ENCODE measurements at places on chromosomes 5 and 9.

- no peak for DNase-seq
Observed at GRCh38 chr5:135999406-136000139, 29.2 kb upstream of the TGFBI start.

GRCh38 chr5:66149950-66150349 lies 5.8 kb downstream of the SREK1 start:
- no peak for DNase-seq

DNA sequence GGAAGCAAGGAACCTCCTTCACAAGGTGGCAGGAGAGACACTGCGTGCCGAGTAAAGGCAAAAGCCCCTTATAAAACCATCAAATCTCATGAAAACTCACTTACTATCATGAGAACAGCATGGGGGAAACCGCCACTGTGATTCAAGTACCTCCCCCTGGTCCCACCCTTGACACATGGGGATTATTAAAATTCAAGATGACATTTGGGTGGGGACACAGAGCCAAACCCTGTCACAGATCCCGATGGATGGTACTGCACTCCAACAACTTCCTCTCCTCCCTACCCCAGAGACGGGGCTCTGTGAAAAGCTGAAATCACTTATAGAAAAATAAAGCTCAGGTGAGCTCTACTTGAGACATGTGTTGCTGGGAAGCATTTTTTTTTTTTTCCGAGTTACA lies 10.3 kb upstream of the ADCY2 start:
- no peak for DNase-seq

DNA sequence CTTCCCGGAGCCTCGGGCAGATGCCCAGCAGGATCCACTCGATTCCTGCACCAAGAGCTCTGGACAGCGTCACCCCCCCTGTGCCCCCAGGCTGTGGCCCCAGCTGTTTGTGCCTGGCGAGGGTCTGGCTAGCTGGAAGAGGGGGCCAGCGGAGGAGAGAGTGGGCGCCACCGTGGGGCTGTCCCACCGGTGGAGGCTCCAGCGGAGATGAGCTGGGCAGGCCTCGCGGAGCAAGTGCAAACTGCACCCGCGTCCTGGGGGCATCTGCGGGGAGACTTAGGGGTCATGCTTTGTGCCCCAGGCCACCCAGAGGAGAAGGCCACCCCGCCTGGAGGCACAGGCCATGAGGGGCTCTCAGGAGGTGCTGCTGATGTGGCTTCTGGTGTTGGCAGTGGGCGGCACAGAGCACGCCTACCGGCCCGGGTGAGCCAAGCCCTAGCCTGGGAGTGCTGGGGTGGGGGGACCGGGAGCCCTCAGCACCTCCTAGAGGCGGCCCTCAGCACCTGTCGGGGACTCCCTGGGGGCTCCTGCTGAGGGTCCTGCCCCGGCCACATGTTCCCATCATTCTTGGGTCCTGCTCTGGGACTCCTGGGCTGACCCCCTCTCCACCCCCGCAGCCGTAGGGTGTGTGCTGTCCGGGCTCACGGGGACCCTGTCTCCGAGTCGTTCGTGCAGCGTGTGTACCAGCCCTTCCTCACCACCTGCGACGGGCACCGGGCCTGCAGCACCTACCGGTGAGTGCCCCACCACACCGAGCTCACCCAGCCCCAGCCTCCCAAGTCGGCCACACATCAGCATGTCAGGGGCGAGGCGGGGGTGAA lies 5.4 kb downstream of the EGFL7 start:
- DNase-seq: no peak

DNA sequence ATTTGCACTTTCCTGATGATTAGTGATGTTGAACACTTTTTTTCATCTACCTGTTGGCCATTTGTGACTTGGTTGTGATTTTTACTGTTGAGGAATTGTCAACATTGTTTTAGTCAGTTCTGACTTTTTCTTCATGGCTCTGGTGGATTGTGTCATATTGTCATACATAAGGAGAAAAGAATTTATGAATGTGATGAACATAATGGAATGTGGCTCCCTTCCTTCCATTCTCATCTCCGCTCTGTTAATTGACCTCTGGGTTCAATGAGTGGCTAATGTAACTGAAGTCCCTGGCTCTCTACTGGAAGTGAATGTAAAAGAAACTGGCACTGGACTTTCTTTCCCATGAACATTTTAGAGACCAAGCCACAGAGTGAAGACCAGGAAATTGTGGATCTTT lies 49.2 kb downstream of the KIAA1958 start:
- no peak for DNase-seq
